Stimulated activated naive CD8-positive, alpha-beta T cell treated with anti-CD3 and anti-CD28 coated beads, Interleukin-15, amount 100 ng/mL, for 72 hours (primary cell): ENCODE measurements at places on chromosomes 7 and 10.

- no peak for DNase-seq
Observed at GRCh38 chr10:95478935-95479334, 82.2 kb downstream of the SORBS1 start.

- no peak for DNase-seq
Observed at GRCh38 chr10:7546385-7546967, 120.3 kb downstream of the ITIH5 start.

DNA sequence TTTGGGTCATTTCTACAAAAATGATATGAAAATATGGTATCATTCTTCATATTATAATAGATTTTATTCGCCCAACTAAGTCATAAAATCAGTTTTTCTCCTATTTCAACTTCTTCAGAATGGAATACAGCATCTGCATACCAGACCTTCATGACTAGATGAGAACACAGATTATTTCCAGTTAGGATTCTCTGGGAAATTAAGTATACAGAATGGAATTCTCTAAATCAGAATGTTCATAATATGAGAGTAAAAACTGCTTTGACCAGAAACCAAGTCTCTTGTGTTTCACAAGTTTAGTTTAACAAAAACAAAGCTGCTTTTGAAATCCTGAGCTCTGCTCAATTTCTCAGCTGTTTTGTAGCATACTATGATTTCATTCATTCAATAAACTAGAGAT is 160.3 kb upstream of the SEMA3A start:
- no peak for DNase-seq

DNA sequence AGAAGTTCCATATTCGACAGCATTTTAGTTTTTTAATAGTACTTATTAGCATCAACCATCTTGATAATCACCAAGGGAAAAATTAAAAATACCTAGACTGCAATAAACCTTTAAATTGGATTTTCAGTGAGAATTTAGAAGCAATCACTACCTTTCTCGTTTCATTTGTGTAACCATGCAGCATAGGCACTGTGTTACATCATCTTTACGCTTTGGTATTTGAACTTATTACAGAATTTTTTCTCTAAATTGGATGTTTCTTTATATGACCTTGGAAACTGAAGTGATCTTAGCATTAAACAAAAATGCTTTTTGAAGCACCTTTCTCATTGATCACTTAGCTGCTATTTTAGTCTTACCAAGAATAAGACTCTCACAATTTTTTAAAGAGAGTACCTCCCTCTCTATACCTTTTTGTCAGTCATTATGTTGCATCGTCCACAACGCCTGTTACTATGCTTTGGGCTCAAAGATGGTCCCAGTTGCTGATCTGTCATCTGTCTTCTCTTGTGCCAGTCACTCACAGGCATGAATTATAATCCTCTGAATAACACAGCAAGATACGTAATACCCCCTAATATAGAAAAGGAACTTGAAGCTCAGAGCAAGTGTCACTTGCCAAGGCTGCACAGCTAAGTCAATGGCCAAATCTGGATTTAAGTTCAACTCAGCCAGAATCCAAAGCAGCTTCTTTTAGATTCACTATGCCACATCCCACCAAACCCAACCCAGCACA is 19.6 kb upstream of the ASCC1 start:
- DNase-seq: no peak

- DNase-seq: no peak
Observed at GRCh38 chr7:3957472-3958108, 656.5 kb downstream of the SDK1 start.
